Activated naive CD4-positive, alpha-beta T cell (primary cell): ENCODE measurements at places on chromosomes 5 and 9.

DNA sequence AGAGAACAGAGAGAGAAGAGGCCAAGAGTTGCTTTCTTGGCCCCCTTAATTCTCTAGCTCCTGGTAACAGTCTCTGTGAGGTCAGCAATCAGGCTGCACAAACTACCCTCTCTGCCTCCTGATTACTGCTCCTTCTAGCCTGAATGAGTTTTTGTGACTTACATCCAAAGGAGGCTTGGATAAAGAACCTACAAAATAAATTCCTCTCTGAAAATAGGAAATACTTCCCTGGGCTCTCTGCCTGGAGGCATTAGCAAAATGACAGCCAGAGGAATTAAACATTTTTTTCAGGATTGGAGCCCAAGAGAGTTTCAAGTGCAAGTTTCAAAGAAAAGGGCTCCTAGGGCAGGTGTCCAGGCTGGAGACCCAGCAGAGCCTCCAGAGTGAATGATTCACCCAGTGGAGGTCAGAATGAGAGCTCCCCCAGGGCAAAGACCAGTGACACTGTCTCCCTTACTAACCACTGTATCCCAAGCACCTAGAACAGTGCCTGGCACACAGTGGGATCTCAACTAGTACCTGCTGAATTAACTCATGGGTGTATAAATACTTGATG is 162.5 kb downstream of the SPOCK1 start:
- DNase-seq = no peak

- no peak for DNase-seq
Measured at GRCh38 chr5:54113060-54113459, 197.3 kb downstream of the ARL15 start.

DNA sequence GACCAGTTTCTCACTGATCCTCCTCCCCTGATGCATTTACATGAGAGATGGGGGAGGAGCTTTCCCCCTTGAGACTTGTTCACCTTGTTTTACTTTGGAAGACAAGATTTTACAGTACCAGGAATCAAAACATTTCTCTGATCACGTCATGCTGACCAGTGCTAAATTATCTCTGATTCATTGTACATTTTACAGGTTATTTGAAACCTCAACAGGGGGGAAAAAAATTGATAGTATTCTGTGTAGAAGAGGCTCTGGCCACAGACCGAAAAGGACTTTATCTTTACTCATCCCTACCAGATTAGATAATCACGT is 133.9 kb downstream of the GRIA1 start:
- no peak for DNase-seq

DNA sequence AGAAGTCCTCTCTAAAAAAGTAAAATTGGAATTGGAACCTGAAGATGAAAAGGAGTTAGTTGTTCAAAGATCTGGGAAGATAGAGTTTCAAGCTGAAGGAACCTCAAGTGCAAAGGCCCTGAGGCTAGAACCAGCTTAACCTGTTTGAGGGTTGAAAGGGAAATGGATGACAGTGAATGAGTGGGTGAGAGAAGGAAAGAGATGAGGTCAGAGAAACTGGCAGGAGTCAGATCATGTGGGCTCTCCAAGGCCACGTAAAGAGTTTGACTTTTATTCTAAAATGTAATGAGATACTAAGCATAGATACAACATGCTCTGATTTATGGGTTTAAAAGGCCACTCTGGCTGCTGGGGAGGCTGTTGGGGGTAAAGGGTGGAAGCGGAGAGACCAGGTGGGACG is 2.5 kb upstream of the RAD23B start:
- DNase-seq = no peak

DNA sequence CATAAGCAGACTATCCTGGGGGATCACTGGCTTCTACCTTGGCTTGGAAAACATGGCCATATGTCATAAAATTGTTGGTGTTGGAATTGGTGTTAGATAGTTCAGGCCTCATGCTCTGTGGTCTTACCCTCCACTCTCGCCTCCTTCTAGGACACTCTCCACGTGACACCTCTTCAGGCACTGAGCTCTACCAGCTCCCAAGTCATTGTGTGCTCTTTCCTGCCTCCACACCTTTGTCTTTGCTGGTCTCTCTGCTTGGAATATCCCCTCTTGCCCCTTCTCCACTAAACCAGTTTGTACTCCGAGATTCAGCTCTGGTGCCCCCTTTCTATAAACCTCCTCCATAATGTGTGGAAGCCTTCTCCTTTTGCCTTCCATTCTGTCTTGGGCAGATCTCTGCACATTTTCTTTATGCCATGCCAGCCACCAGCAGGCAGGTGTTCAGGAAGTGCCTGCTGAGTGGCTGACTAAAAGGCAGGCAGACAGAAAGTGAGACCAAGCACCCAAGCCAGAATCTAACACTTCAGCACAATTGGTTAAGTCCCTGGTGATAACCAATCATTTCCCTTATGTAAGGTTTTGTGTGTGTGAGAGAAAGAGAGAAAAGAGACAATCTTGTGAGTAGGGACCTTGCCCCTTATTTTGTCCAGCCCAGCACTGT is 37.7 kb downstream of the SAR1B start:
- DNase-seq = no peak

GRCh38 chr5:101663543-101663942 is 632.5 kb downstream of the SLCO4C1 start:
- no peak for DNase-seq

DNA sequence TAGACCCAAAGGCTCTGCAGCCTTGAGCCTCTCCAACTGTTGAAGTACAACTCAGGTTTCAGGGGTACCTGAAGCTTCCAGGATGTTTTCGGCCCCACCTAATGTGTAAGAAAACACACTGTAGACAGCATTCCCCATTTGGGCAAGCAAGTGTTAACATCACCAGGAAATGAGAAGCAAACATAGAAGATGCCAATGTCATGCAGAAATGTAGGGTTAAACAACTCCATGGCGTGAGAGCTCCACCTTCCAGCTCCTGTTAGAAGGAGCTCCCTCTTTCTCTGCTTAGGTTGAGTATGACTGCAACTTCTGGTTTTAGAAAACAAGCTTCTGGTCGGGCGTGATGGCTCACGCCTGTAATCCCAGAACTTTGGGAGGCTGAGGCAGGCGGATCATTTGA is 31.0 kb upstream of the DENND1A start:
- no peak for DNase-seq

DNA sequence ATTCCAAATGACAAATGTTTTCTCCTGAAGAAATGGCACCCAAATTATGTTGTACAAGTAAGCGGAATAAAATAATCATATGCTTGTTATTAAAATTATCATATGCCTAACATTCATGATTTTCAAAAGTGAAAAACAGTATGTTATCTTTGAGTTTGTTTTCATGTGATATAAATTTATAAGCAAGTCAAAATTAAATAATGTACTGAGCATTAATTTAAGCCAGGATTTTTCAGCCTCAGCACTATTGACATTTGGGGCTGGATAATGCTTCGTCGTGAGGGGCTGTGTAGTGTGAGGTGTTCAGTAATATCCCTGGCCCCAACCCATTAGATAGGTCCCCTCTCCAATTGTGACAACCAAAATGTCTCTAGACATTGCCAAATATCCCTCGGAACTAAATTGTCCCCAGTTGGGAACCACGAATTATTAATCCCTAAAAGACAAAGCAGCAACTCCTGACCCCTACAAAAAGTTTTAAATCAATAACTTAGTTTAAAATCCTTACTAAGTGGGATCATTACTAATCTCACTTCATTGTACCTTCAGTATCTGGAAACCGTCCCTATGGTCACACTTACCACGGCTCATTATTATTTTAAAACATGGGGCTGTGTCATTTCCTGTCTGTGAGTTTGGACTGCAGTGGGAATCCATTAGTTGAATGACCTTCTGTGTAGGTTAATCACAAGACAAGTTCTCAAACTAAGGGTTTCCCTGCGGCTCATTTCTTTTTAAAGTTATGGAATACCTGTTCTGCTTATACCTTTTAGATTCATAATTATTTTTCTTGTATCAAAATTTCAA is 1.3 kb upstream of the NNT start:
- DNase-seq = no peak

DNA sequence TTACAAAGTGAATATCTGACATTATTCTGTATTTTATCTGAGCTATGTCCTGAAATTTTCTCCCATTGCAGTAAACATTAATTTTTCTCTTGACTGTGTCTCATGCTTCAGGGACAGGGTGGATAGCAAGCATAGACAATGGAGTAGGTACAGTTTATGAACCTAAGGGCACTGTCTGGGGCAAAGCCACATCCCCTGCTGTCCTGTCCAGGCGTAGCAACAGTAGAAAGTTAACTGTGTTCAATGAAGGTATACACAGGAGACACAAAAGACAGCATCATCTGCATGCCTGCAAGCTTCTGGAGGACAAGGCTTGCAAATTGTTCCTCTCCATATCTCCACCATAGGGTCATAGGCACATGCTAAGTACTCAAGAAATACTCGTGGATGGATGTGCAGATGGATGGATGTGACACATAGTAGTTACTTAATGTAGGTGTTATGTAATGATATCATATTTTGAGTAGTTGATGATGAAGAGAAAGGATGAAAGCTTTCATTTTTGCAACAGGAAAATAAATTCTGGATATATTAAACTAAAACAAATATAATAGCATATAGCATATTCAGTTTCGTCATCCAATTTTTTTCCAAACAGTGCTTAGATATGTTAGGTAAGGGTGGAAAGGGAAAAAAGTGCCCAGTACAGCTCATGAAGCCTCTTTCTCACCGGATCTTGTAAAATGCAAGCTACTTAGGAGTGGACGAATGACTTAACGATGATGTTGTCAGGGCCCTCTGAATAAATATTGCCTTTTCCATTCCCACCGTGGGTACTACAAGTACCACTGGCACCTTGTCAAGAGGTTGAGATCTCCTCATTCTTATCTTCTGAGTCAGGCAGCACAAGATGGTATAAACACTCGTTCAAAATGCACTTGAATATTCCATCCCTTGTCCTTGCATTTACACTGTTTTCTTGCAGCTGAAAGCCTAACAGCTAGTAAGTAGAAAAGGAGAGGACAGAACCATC is 19.9 kb upstream of the ZSWIM6 start:
- DNase-seq = no peak

DNA sequence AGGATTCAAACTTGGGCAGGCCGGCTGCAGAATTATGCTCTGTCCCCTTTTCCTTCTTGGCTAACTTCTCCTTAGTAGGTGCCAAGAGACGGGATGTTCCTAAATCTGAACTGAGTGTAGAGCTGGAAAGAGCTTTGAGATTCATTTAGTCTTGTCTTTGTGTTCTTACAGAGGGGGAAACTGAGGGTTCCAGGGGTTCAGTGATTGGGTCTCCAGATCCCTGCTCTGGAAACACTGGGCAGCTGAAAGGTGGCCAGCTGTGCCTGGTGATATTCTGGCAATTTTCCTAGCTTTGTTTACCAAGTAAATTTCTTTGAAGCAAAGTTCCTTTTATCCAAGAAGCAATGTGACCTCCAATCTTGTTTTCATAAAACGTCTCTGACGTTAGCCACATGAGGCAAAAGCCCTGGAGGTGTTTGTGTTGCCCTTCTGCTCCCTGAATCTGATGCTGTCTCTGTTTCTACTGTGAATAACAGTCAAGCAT is 288.7 kb downstream of the ZSWIM6 start:
- no peak for DNase-seq

DNA sequence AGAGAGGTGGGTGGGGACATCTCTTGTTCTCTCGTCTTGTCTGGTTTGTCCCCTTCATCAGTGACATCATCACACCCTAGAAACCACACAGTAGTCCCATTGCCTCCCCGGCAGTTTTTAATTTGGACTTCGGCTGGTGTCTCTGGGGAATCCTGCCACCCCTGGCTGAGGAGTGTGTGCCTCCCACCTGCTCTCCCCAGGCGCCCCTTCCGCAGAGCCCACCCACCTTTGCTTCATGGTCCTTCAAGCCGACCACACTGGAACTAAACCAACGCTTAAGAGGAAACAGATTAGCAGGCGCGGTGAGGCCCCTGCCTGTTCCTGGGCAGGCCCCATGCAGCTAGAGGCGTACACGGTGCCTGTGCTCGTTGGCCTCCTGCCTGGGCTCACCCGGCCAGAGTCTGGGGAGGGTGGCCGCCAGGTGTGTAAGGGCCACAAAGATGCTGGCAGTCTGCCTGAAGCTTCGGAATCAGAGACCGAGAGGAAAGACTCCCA is 107.6 kb upstream of the SPRY4 start:
- no peak for DNase-seq

DNA sequence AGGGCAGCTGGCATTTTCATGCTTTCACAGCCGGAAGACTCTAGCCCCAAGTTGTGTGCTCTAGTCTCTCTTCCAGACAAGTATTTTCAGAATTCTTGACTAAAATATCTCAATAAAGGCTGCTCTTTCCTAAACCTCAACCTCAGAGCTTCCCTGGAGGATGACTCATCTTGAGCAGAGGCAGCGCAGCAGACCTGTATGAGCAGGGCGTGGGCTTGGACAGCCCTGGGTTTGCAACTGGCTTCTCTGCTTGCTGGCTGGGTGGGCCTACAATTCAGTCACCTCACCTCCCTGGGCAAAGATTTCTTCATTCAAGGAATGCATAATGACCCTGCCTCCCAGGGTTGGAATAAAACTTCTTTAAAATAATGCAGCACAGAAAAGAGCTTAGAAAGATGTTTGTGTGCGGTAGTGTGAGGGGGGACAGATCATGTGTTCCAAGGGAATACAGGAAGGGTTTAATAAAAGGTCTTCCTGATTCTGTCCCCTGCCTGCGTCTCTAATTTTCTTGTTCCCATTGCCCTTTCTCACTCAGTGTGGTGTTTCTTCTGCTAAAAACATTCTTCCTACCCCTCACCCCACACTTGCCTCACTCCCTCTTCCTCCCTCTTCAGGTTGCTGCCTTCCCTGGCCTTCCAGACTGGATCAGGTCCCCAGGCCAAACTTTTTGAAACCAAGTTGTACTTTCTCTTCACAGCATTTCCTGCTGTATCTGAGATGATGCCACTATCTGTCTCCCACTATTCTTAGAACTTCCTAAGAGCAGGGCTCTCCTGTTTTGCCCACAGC is 39.4 kb upstream of the MAP1B start:
- no peak for DNase-seq

DNA sequence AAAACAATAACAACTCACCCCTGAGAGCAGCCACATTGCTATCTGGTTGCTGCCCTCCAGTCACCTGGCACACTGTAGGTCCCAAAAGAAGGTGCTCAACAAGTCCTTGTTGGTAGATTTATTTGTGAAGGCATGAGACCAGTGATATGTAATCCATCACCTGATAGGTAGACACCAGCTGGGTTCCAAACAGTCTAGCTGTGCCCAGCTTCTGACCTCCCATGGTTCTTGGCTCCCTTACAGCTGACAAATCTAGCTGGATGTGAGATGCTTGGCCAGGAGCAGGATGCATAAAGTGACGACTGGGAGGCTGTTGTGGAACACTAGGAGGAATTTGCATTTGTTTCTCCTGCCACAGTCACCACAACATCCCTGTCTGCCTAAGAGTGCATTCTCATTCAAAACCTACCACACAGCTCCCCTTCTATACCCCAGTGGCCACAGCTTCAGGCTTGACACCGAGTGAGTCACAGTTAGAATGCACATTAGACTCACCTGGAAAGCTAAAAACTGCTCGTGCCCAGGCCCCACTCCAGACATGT is 7.8 kb upstream of the VLDLR start:
- DNase-seq = no peak
